ENCODE measurements at places on chromosomes 1 and 21. TPM values are rescaled to one million over a fixed set of nuclear protein-coding genes. Genes with fewer than 3 reads are reported as not detected.

DNA sequence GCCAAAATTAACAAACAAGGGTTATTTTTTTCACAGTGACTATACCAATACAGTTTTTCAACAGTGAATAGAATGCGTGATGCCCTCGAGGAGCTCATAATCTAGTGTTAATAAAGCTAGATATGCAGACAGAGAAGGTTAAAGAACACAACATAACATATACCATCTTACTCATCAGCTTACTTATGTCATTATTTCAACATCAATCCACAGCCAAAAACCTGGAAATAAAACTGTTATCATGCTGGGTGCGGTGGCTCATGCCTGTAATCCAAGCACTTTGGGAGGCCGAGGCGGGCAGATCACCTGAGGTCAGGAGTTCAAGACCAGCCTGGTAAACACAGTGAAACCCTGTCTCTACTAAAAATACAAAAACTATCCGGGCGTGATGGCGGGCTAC lies 6.1 kb downstream of the STX6 start:
- DNase-seq = no peak

Gene ISG20L2
- 48.6 TPM for polyA plus RNA-seq

Gene TESK2
- polyA plus RNA-seq = 2.2 TPM

- no peak for DNase-seq
Observed at GRCh38 chr1:207239874-207240273, 81.6 kb upstream of the CD55 start.

DNA sequence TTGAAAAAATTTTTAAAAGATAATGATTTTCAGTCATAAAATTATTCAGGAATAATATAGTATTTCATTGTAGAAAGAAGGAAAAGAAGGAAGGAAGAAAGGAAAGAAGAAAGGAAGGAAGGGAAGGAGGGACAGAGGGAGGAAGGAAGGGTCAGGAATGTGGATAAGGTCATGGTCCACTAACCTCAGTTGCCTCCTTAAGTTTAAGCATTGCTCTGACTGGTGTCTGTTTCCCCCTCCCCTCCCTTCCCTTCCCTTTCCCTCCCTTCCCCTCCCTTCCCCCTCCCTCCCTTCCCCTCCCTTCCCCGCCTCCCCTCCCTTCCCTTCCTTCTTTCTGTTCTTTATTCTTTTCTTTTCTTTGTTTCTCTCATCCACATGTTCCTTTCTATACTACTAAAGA lies 95.7 kb downstream of the PLPPR5 start:
- no peak for DNase-seq

GRCh38 chr1:116286541-116286971 lies 86.5 kb upstream of the ATP1A1 start:
- no peak for DNase-seq

- no peak for DNase-seq
Observed at GRCh38 chr1:211611818-211612217, 32.9 kb upstream of the SLC30A1 start.

DNA sequence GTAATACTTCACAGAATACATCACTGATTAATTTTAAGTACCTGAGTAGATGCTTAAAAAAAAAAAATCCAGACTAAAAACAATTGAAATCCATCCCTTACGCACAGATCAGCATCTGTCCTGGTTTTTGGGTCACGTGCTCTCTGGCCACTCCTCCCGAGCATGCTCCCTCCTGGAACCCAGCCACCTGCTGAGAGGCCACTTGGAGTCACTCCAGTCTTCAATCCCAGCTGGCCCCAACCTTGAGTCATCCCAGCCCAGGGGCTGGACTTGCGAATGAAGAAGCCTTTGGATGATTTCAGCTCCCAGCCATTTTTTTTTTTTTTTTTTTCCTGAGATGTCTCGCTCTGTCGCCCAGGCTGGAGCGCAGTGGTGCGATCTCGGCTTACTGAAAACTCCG lies 8.9 kb downstream of the MAP1LC3C start:
- DNase-seq = no peak

- no peak for DNase-seq
Observed at GRCh38 chr21:14376854-14377253, 6.1 kb downstream of the HSPA13 start.

GRCh38 chr1:246691622-246692495 lies 32.4 kb upstream of the SCCPDH start:
- DNase-seq = no peak

DNA sequence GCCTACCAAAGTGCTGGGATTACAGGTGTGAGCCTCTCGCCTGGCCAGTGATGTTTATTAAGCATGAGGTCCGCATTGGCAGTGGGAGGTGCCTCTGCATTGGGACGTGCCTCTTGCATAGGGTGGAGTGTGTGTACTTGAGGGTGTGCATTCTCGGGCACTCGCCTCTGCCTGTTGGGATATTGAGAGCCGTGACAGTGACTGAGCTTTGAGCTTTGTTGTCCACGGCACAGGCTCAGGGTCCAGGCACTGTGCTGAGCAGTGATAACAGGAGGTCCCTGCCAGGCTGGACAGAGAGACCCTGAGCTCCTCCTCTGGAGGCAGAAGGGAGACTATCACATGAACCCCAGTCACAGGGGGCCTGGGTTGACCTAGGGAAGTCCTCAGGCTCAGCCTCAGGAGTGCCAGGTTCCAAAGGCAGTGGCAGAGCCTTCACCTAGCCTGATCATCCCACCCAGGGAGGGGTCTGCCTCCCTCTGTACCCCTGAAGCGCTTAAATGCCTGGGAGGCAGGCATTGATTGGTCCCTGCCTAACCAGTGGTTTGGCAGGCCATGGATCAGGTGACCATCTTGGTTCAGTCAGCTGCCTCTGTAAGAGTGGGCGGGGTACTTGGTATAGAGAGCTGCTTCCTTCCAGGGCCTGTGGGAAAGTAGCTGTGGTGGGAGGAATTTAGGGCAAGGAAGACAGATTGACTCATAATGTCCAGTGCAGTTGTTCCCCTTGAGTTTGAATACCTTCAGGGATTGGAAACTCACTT lies 213.8 kb upstream of the TMEM51 start:
- DNase-seq = no peak

DNA sequence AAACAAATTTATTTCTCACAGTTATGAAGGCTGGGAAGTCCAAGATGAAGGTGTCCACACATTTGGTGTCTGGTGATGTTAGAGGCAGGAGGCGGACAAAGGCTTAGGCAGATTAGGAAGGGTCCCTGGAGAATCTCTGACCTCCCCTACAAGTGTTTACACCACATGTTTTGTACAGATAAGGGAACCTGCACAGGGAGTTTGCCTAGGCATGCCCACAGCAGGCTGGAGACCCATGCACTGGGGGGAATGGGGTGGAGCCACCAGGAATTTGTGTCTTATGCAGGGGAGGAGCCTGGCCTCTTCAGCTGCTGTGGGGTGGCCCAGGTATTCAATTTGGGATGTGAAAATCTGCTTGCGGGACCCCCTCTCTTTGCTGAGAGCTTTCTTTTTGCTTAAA lies 131.3 kb downstream of the PATJ start:
- DNase-seq = no peak

DNA sequence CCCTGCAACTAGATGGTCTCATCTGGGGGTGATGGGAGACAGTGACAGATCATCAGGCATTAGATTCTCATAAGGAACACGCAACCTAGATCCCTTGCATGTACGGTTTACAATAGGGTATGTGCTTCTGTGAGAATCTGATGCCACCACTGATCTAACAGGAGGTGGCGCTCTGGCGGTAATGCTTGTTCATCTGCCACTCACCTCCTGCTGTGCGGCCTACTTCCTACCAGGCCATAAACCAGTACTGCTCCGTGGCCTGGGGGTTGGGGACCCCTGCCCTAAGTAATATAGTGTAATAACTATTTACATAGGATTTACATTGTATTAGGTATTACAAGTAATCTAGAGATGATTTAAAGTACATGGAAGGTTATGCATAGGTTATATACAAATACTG lies 134.9 kb downstream of the CLEC20A start:
- DNase-seq = no peak

All from keratinocyte (primary cell).